ENCODE measurements at places on chromosomes 11 and 22.

DNA sequence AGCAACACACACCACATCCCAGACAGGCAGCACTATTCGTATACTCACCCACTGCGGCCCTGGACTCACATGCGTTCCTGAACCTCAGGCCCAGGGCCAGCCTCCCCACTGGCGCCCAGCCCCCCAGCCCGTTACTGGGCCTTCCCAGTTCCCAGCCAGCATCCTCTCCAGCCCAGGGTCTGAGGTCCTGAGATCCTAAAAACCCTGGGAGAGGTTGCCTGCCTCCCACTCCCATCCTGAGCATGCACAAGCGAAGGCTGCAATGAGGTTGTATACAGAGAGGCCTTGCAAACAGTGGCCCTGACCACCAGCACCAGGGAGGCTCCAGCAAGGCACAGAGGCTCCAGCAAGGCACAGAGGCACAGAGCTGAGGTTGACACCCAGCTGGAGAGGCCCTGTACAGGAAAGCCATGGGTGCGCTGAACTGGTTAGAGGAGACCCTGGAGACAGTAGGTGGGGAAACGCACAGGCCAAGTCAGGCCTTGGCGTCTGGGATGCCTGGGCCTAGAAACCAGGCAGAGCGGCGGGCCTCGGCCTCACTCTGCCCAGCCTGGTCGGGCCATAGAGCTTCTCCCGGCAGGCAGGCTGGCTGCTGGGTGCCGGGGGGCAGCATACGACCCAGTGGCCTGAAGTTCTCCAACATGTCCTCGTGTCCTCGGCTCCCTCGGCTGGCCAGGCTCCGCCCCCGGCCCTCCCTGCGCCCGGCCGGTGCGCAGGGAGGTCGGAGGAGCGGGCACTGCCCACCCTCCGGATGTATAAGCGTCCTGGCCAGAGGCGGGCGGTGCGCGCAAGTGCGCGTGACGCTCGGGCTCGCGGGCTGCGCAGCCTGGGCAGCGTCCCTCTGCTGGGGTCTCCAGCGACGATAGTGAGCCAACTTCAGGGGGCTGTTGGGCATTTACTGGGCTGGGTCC lies 2.3 kb upstream of the TBX1 start:
- DNase-seq: no peak

GRCh38 chr11:128904656-128905344 lies 13.6 kb downstream of the KCNJ5 start:
- no peak for DNase-seq

DNA sequence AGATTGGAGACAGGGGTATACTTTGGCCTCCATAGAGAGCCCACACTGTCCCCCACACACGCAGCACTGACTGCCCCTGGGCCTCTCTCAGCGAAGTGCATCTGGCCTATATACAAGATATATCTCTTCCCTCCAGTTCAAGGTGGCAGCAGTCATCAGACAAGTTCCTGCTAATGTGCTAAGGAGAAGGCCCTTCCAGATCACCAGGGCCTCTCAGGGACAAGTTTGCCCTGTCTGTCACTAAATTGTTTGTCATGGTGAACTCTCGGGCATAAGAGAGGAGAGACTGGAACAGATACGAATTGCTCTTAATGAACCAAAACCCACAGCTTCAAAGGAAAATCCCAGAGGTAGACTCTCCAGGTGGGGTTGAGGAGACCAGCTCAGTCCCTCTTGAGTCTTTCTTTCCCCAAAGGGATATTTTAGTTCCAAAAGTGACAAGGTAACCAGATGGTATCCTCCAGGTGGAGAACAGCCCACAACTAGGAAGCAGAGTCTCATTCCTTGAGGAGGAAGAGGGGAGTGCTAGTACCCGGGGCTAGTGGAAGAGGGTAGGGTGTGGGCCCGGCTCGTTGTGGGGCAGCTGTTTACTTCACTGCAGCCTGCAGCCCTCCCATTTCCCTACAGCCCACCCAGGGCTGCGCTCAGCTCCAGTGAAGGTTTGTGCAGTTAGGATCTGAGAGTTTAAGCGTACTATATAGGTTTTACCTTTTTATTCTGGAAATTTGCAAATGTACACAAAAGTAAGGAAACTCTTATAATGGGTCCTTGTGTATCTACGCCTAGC lies 2.2 kb upstream of the SLC35C1 start:
- no peak for DNase-seq

DNA sequence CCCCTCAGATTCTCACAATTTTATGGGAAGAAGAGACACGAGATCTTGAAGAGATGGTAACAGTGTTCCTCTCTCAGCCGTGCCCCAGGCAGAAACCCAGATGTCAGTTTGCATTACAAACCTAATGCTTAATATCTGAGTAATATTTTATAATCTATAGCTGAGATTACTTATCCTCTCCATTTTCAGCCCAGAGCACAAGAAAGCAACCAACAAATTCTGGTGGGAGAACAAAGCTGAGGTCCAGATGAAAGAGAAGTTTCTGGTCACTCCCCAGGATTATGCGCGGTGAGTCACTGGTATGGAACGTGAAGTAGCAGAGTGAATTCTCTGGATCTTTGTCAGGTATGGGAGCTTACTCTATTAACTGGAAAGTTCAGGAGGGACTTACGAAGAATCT lies 884 bp downstream of the CENATAC start:
- DNase-seq: no peak

DNA sequence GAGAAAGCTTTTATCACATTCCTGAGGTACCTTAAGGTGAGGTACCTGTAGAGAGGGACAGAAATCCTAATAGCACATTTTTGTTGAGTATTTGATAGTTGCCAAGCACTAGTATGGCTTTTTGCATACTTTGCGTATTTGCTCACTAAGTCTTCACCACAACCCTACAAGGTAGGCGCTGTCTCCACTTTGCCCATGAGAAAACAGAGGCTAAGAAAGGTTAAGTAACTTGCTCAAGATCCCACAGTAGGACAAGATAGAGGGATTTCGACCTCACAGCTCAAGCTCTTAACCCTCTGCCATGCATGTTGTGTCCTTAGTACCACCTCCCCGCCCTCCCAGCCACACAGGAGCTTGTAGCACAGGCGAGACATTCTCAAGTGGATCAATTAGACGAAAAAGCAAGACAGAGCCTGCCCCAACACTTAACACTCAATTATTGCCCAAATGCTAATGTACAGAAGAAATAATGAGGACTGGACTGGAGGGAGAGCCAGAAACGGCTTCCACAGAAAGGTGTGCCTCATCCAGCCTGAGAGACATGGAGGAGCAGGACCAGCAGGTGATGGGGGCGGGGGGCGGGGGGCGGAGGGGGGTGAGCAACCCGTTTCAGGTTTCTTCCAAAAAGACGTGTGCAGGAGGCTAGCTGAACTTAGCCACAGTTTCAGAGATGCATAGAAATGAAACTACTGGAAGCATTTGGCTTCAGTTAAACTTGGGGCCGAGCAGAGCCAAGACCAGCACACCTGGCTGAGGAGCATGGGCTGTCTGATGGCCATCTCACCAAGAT lies 26.7 kb upstream of the CD44 start:
- DNase-seq: no peak

DNA sequence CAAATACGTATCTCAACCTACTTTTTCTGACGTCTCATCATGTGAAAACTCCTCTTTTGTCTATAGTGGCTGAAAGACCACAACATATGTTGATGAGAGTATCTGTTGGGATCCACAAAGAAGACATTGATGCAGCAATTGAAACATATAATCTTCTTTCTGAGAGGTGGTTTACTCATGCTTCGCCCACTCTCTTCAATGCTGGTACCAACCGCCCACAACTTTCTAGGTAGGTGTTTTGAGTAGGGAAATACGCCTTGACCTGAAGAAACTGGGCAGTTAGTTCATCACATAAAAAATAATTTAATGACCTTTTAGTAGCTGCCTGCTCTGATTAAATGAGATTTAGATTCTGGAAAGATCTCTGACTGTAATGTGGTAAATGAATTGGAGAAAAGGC lies 17.2 kb downstream of the RRM1 start:
- no peak for DNase-seq

DNA sequence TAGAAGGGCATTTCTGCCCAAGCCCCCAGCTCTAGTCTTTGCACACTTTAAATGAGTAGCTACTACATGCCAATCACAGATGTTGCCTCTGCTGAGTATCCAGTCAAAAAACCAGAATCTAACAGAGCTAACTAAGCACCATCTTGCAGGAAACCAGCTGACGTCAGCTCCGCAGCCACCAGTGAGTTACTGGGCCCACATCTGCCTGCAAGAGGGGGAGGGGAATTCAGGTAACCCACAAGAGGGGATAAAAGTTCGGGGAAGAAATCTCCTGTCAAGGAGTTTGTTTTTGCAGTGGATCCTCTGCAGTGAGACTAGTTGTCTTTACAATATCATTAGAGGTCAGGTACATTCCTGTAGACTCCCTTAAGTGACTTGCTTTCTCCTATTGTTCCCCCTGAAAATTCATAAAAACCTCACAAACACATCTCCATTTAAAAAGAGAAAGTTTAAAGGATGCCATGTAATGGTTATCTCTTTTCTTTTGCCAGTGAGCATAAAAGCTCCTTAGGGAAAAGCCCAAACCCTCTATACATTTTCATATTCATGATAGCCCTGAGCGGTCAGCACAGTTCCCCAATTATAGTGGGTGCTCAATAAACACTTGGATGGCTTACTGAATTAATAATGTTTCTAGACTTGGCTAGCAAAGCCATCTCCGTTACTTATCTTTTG lies 9.3 kb downstream of the CD44 start:
- no peak for DNase-seq

- no peak for DNase-seq
Measured at GRCh38 chr11:119668676-119669075, 60.3 kb downstream of the NECTIN1 start.

GRCh38 chr11:131628739-131629138 lies 258.3 kb downstream of the NTM start:
- DNase-seq: no peak

DNA sequence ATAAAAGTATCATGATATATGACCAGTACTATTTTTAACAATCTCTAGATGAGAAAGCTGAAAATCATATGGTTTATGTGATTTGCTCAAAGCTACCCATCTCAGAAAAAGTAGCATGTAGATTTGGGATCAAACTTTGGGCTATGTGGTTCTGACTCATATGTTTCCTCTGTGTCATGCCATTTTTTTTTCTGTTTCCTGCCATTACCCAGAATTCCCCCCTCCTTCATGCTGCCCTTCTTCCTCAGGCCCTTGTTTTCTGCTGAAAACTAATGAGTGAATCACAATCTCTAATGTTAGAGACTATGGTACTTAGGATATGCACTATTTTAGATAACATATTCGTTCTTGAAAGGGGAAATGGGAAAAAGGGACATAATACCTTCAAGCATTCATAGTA lies 80.7 kb downstream of the JRKL start:
- no peak for DNase-seq

GRCh38 chr11:56700914-56701485 lies 2.1 kb downstream of the OR9G1 start:
- no peak for DNase-seq

DNA sequence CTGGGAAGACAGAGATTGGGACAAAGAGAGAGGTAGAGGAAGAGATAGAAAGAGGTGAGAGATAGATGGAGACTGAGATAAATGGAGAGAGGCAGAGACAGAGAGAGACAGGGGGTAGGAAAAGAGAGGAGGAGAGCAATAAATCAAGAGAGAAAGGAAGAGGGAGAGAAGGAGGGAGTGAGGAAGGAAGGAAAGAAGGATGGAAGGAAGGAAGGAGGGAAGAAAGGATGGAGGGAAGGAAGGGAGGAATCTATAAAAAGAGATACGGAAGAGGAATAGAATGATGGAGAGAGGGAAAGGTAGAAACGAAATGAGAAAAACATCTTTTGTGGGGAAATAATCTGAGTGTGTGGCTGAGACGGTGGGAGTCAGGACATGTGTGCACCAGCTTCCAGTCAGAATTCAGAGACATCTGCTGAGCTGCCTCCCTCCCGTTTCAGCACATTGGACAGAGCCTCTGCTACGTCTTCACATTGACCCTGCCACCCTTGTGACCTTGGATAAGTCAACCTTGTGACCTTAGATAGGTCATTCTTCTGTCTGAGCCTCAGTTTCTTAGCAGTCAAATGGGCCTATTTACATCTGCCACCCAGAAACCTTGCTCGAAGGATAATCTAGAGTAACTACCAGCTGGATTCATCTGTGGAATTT lies 417.8 kb downstream of the MIAT start:
- DNase-seq: no peak

GRCh38 chr11:94924171-94924572 lies 49.2 kb downstream of the CWC15 start:
- no peak for DNase-seq

DNA sequence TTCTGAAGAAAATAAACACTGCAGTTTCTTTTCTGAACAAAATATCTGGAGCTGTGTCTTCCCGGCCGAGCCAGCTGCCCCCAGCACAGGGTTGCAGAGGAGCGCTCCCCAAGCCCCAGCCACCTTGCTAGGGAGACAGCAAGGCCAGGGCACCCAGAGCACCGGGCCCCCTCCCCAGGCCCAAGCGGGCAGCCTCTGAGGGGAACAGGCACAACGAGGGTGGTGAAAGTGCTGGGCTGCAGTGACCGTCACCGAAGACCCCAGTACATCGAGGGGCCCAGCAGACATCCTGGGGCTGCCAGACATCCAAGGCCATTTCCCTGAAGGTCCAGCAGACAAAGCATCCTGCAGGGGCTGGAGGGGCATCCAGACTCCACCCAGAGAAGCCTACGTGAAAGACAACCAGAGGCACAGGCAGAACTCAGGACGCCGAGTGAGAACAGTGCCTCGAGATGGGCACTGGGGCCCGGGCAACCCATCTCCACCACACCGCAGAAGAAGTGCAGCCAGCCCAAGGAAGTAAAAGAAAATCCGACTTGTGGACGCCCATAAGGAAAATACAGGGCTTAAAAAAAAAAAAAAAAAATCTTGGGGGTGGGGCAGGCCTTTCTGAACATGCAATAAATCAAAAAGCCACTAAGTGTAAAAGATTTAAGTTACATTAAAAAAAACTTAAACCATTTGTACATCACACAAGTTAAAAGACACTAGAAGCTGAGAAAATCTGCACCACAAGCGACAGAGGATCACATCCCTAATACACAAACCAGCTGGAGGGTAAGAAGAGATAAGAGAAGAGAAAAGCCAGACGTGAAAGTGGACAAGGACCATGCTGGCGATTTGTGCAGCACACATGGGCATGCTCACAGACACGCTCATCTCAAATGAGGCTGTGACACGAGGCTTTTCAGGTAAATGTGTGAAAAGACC lies 36.0 kb upstream of the COMT start:
- no peak for DNase-seq

- no peak for DNase-seq
Measured at GRCh38 chr11:11003226-11003625, 145.4 kb upstream of the ZBED5 start.
